Left lung (tissue), 14 donors: ENCODE measurements at places on chromosomes 16 and 17. TPM values are rescaled to one million over a fixed set of nuclear protein-coding genes. Genes with fewer than 3 reads are reported as not detected.

GRCh38 chr17:3750926-3751325 lies 27.2 kb downstream of the HASPIN start:
- H3K27me3 ChIP-seq: no peaks in the 10 kb centered on the region
- H3K4me3 ChIP-seq: no peak overlapping the region
- peaks cover 12% of the 10 kb centered on the region for H3K4me1 ChIP-seq
- DNase-seq: no peak
- no peak overlapping the region for H3K27ac ChIP-seq

DNA sequence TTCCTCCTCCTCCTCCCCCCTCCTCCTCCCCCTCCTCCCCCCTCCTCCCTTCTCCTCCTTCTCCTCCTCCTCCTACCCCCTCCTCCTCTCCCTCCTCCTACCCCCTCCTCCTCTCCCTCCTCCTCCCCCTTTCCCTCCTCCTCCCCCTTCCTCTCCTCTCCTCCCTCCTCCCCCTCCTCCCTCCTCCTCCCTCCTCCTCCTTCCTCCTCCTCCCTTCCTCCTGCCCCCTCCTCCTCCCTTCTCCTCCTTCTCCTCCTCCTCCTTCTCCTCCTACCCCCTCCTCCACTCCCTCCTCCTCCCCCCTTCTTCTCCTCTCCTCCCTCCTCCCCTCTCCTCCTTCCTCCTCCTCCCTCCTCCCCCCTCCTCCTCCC lies 6.6 kb upstream of the PDP2 start:
- H3K4me1 ChIP-seq: peaks cover 9% of the 10 kb centered on the region
- H3K27me3 ChIP-seq: no peaks in the 10 kb centered on the region
- H3K27ac ChIP-seq: peak overlapping the region; percentile 81
- H3K4me3 ChIP-seq: no peak overlapping the region
- DNase-seq: no peak

DNA sequence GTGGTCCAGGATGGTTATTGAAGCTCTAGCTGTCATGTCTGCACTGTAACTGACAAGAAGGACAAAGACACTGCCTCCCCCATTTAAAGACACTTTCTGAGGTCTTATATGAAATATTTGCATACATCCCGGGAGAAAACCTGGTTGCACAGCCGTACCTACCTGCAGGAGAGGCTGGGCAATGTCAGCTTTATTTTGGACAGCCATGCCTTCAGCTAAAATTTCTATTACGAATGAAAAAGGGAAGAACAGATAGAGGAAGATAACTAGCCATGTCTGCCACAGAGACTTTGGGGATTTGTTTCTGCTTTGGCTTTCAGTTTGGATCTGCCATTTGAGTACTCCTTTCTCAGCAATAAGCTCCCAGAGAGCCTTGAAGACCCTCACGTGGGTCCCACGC lies 19.0 kb downstream of the SLC7A6 start:
- H3K36me3 ChIP-seq: no peaks in the 10 kb centered on the region
- no peak overlapping the region for H3K4me3 ChIP-seq
- no peaks in the 10 kb centered on the region for H3K27me3 ChIP-seq
- no peak for DNase-seq
- H3K4me1 ChIP-seq: peaks cover 10% of the 10 kb centered on the region

DNA sequence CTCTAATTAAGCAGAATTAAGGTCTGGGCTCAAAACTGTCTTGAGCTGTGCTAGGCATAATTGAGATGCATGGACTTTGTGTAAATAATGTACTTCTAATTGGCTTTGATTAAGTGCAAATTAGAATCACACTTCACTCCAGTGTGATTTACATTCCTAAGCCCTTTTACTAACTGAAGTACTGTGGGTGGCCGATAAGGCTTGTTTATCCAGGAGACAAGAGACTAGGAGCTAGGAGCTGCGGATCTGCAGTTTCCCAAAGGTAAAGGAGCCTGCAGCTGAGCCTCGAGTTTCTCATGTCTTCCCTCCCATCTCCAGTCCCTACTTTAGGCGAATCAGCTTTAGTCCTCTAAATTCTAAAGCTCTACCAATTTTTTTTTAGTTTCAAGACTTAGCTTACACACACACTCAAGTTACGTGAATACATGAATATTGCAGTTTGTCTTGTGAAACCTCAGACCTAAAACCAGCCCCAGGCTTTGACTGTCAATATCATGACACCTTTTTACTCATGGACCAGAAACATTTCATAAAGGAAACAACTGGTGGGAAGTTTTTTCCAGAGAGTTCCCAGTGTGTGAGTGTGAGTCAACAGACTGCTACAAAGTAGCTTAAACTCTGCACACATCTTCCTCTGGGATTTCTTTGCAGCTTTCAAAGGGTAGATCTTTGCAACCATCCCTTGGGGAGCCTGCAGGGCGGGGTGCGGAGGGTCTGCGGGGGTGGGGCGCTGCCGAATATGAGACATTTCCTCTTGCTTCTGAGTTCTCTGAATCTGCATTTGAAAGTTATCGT lies 113.9 kb upstream of the TBX2 start:
- no peaks in the 10 kb centered on the region for H3K27me3 ChIP-seq
- no peaks in the 10 kb centered on the region for H3K36me3 ChIP-seq
- H3K4me3 ChIP-seq: no peak overlapping the region
- H3K4me1 ChIP-seq: no peaks in the 10 kb centered on the region
- no peak for DNase-seq

DNA sequence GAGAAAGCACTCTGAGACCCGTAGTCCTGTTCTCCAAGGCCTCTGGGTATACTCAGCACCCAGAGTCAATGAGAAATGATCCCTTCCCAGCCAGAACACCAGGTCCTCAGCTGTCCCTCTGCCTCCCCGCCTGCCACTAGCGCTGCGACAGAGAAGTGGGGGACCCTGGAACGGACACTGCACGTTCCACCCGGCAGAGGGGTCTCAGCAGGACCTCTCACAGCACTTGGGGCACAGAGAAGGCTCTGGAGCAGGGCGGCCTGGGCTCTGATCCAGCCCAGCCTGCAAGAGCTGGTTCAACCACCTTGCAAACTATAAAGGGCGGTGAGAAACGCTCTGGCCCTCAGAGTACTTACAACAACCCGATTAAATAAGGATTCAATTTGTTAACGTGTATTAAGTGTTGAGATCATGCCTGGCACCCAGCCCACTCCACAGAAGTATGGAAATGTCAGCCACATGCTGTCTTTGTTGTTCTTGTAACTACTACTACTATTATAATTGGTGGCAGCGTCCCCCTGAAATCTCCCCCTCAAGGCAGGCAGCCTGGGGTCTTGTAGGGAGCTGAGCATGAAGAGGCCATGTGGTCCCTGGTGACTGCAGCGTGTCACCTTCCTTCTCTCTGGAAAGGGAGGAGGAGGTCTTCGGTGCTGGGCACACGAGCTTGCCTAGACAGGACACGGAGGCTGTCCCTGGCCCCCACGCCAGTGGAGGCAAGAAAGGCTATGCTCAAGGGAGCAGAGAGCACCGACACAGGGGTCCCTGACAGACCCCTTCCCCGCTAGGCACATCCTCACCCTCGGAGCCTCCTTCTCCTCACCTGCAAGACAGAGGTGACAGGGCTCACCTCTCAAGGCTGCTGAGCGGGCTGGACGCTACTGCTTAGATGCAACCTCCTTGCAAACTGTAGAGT lies 2.4 kb downstream of the OSGIN1 start:
- peaks cover 36% of the 10 kb centered on the region for H3K4me1 ChIP-seq
- peaks cover 30% of the 10 kb centered on the region for H3K36me3 ChIP-seq
- no peaks in the 10 kb centered on the region for H3K27me3 ChIP-seq

DNA sequence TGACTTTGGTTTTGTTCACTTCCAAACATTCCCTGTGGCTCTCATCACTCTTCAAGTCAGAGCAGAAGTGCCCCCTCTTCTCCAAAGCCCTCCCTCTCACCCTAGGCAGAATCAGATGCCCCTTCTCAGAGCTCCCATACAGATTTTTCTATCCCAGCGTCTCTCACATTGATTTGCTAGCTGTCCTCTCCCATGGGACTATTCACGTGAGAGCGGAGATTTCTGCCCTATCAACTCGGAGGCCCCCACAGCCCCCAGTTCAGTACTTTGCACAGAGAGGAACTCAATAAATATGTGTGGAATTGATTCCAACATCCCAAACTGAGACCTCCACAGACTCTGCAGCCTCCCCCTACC lies 182.6 kb downstream of the C16orf78 start:
- H3K4me1 ChIP-seq: peaks cover 3% of the 10 kb centered on the region
- H3K4me3 ChIP-seq: no peak overlapping the region
- DNase-seq: no peak
- no peak overlapping the region for H3K27ac ChIP-seq

GRCh38 chr16:35195173-35195863 lies 1735.9 kb downstream of the TP53TG3F start:
- no peak overlapping the region for H3K27ac ChIP-seq
- no peaks in the 10 kb centered on the region for H3K36me3 ChIP-seq
- no peaks in the 10 kb centered on the region for H3K27me3 ChIP-seq
- DNase-seq: no peak

The SLC6A2 gene
- not detected for total RNA-seq

DNA sequence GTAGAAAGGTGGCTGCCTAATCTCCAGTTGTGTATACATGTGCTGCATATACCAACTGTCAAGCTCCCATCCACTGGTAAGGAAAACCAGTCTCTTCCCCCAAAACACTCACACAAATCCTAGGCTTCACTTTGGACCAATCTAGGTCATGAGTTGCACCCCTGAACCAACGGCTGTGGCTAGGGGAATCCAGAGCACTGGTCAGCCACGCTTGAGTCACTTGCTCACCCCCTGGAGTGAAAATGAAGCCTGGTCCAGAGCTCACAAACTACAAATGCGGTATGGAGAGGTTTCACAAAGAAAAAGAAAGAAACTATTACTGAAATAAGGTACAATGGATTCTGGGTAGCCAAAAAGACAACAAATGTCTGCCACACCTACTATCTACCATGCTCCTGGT lies 66.1 kb upstream of the NLK start:
- H3K27me3 ChIP-seq: no peaks in the 10 kb centered on the region
- no peaks in the 10 kb centered on the region for H3K36me3 ChIP-seq
- H3K4me1 ChIP-seq: no peaks in the 10 kb centered on the region
- no peak for DNase-seq
- no peak overlapping the region for H3K4me3 ChIP-seq

- no peak for DNase-seq
- H3K27me3 ChIP-seq: peaks cover 7% of the 10 kb centered on the region
- no peaks in the 10 kb centered on the region for H3K4me1 ChIP-seq
- H3K4me3 ChIP-seq: no peak overlapping the region
Measured at GRCh38 chr17:67016039-67016762, 28.2 kb upstream of the CACNG1 start.

- H3K27ac ChIP-seq: no peak overlapping the region
- H3K4me3 ChIP-seq: no peak overlapping the region
- no peaks in the 10 kb centered on the region for H3K27me3 ChIP-seq
- DNase-seq: no peak
- H3K36me3 ChIP-seq: no peaks in the 10 kb centered on the region
Measured at GRCh38 chr16:86665319-86665675, 86.9 kb downstream of the FOXL1 start.

The MYLK3 gene
- 0.03 TPM for total RNA-seq

The GFOD2 gene
- 18.6 TPM for total RNA-seq

The CLEC3A gene
- total RNA-seq: not detected

DNA sequence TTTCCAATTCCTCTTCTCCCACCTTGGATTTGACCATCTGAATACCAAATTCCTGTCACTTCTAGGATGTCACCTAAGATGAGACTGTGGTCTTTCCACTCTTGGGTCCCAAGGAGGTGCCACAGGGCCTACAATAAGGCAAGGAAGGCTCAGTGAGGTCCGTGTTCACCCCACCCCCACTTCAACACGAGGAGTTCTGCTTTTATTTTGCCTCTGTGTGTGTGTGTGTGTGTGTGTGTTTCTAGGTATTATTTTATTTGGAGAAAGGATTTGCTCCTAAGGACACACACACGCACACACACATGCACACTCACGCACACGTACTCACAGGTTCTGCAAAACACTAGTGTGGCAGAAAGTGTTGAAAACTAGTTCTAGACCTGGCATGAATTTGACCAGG lies 24.5 kb upstream of the PHOSPHO1 start:
- H3K27ac ChIP-seq: no peak overlapping the region
- H3K4me1 ChIP-seq: no peaks in the 10 kb centered on the region
- no peak overlapping the region for H3K4me3 ChIP-seq
- DNase-seq: peak; percentile 10
- H3K27me3 ChIP-seq: no peaks in the 10 kb centered on the region

DNA sequence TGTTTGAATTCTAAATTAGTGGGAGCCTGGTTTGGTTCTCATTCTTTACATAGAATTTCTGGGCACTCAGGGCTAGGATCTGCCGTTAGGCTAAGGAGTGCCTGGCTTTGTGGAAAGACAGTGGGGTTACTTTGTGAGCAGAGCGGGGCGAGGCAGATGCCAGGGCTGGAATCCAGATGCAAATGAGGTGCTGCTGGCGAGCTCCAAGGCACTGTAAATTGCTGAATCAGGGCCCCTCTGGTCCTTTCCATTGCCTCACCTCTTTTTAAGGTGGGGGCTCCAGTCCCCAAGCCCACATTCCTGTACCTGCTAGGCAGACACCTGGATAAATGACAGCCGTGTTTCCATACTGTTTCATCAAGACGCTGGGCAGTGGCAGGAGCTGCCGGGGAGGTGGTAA lies 33.8 kb downstream of the PIPOX start:
- H3K4me3 ChIP-seq: no peak overlapping the region
- no peaks in the 10 kb centered on the region for H3K36me3 ChIP-seq
- no peak for DNase-seq
- no peak overlapping the region for H3K27ac ChIP-seq

- H3K36me3 ChIP-seq: no peaks in the 10 kb centered on the region
- no peak overlapping the region for H3K4me3 ChIP-seq
- H3K27me3 ChIP-seq: no peaks in the 10 kb centered on the region
- H3K4me1 ChIP-seq: peaks cover 7% of the 10 kb centered on the region
- no peak overlapping the region for H3K27ac ChIP-seq
- peak; percentile 88 for DNase-seq
Measured at GRCh38 chr16:66250686-66251431, 115.6 kb upstream of the CDH5 start.

DNA sequence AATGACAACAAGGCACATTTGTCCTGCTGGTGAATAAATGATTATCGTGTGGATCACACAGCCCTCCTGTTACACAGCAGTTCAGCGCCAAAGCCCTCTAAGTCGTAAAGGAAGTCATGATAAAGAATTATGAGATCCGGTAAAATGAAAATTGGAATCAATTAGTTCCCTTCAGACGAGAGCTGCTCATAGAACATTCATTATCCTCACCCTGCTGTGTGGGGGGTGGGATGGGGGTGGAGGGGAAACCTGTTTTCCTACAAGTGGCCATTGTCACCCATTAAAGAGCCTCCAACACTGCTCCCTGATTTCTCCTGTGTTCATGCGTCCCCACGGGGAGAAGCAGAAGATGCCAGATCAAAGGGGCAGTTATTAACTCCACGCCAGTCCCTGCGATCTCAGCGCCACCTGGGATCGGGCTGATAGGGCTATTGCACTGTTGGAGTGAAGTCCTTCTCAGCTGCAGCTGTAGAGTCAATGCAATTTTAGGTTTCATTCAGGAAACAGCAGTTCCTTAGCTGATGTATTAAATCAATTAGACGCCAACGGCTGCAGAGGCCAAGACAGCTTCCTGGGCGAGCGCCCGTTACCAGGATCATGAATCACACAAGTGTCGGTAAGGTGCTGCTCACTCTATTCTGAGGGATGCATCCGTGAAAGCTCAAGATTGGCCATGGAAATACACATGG lies 19.2 kb upstream of the CACNG4 start:
- peaks cover 57% of the 10 kb centered on the region for H3K27me3 ChIP-seq
- no peak for DNase-seq
- no peak overlapping the region for H3K4me3 ChIP-seq
- no peak overlapping the region for H3K27ac ChIP-seq
- H3K4me1 ChIP-seq: no peaks in the 10 kb centered on the region
